Stimulated activated CD4-positive, alpha-beta T cell treated with anti-CD3 and anti-CD28 coated beads, TNF-alpha, amount 100 ng/mL, for 48 hours (primary cell): ENCODE measurements at places on chromosomes 3 and 15.

GRCh38 chr15:84969257-84969656 lies 12.4 kb upstream of the PDE8A start:
- DNase-seq: no peak

DNA sequence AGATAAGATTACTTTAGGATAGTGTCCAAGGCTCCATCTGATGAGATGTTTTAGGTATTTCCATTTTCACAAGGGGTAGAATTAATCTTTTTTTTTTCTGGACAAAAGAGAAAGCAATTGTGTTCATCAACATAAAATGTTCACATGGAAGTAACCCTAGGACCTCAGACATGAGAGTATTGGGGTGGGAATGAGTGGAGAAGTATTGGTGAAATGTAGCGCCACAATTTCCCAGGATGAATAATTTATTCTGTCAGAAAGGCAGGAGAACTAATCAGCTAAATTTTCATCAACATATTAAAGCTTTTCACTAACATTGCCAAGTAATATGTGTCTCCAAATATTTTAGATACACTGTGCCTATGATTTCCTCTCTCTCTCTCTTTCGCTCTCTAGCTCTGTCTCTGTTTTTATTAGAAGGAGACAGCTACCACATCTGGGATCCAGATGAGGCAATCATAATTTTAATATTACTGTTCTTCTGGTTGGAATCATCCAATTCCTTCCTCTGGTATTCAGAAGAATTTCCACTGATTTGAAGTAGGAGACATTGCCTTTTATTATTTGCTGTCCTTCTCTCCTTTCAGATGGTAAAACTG lies 21.6 kb upstream of the ZNF280D start:
- no peak for DNase-seq

DNA sequence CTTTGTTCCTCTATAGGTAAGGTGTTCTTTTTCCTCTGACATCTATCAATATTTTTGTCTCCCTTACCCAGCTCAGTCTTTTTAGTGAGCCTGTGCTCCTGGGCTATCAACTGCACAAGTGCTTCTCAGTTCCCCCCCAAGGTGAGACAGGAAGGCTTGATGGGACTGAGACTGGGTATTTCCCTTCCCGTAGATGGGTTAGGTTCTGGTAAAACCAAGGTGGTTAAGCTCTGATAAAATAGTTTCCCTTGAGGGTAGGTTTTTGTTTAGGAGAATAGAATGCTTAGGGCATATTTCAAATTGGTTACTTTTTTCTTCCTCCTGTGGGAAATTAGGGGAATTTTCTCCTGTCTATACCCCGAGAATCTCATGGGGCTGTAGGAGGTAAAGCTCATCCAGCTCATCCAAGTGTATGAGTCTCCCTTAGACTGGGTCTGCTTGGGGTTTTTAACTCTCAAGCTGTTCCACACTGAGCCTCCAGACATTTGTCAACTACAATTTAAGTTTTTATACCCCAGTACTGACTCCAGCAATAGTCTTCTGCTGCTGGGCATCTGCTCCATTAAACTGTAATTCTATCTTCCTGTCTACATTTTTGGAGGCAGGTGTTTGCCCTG lies 44.9 kb downstream of the OXSR1 start:
- no peak for DNase-seq

- no peak for DNase-seq
Observed at GRCh38 chr3:172305552-172305951, 142.7 kb downstream of the GHSR start.

DNA sequence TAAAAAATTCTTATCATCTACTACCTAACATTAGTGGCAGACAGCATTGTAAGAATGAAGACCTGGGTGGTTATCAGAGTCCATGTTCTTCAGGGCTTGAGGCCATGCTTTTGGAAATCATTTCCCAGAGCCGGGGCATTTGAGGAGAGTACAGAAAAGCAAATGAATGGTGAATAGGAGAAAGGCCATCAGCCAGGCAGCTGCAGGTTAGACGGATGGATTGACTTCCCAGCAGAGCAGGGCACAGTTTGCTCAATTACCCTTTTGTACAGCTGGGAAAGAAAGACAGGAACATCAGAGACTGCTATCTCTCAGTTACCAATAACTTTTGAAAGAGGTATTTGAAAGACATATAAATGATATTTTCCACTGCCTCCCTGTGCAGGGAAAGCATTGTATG lies 135.6 kb downstream of the ALCAM start:
- DNase-seq: no peak

- no peak for DNase-seq
Observed at GRCh38 chr3:190097025-190097424, 23.7 kb downstream of the P3H2 start.

DNA sequence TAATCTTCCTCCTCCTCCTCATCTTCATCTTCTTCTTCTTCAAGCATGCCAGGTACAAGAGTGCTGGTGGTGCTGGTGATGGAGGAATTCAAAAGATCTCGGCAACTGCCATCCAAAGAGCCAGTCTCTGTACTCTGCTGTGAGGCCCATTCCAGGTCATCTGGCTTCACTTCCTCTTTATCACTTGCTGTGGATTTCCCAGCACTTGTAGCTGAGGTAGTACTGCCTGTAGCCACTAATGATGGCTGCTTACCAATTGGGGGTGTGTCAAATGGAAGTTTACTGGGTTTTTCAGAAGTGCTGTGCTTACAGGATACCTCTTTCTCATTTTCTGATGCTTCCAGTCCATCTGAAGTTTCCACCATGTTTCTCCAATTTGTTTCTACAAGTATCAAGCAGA lies 28.8 kb upstream of the SHC4 start:
- DNase-seq: no peak

GRCh38 chr3:71180524-71180923 lies 403.0 kb downstream of the FOXP1 start:
- no peak for DNase-seq

DNA sequence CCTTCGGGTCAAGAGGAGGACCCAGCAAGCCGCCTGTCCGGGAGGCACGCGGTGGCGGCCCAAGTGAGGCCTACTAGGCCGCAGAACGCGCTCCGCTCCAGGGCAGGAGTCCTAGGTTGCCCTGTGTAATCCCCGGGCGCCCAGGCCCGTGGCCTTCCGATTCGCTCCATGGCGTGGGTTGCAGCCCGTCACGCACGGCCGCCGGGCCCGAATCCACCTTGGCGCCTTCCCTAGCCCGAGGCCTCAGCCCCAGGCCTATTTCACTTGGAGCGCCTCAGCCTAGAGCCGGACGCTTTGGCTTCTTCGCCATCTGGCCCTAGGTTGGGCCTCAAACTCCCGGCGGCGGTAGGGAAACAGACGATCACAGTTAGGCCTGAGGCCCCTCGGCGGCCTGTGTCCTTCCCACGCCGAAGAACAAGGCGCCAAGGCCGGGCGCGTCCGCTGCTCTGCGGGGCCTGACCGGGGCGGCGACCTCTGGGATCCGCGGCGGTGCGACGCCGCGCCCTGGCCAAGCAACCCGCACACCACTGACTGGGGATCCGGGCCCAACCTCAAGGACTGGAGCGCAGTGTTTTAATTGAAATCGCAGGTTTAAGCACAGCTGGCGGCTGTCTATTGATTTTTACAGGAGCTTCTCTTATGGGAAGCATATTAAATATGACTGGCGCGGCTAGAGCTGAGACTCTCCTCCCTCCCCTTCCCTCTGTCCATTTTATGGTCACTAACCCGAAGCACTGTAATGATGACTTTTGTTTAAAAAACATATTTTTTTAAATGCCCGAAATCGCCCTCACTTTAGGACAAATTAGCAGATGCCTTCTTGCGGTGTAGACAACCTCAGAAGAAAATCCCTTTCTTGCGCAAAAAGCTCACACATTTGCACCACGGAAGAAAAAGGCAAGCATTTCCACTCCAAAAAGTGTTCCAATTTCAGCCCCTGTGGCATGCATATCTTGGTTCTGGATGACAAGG lies 3.8 kb upstream of the FEZF2 start:
- DNase-seq: no peak

GRCh38 chr3:44960387-44961026 lies 15.5 kb downstream of the ZDHHC3 start:
- DNase-seq: no peak

GRCh38 chr3:191327526-191327925 lies 1.7 kb upstream of the CCDC50 start:
- no peak for DNase-seq

- DNase-seq: no peak
Observed at GRCh38 chr15:70815604-70816003, 38.4 kb downstream of the LARP6 start.

DNA sequence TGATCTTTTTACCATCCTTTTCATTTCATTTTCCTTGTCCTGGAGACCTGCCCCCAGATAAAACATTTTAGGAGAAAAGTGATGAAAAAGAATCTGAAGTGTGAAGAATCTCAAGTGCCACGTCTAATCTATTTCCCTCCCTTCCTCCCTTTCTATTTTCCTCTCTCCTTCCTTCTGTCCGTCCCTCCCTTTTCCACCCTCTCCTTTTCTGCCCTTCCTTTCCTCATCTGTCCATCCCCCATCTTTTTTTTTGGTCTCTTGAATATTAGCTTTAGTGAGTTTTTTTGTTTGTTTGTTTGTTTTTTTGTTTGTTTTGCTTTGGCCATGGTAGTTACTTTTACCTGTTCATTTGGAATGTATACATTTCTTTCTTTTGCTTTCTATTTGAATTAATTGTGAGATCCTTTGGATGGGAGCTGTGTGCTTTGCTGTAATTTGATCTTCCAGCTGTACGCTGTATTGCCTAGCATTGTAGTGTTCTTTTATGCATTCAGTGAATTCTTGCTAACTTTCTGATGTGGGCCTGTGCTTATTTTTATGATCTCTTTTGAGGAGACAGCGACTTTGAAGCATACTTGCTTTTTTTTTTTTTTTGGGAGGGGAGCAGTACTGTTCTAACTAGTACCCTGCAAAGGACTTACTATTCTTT lies 19.2 kb downstream of the CDIN1 start:
- DNase-seq: no peak

DNA sequence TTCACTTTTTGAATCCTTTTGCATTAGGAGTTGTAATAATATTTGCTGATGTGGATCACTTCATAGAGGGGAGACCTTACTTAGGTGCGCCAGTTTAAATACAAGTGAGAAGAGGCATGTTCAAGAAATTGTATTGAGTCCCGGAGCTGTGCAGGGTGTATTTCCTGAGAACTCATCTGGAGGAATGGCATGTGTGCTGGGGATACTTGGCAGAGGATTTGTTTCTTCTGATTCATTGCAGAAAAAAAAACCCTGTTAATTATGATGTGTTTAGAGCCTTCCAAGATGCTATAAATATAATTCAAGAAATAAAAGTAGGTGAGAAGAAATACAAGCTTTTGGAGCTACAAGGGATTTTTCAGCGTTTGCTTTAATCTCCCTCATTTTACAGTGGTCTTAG lies 97.6 kb downstream of the TPRG1 start:
- no peak for DNase-seq

GRCh38 chr15:51139091-51139490 lies 44.4 kb upstream of the TNFAIP8L3 start:
- DNase-seq: no peak

DNA sequence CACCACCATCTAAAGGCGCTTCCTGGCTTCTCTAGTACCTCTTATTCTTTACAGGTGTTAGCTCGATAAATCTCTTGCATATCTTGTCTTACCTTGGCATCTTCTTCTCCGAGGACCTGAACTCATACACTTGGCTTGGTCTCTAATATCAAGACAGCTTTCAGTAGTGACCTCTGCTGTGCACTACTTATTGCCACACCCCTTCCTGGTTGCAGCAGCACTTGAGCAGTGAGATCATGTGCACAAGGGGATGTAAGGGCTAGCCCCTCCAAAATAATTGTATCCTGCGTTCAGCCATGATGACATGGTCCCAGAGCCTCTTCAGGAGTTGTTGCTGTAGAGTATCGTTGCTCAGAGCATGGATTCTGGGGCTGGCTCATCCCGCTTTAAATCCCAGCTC lies 1.3 kb upstream of the PLA1A start:
- no peak for DNase-seq

DNA sequence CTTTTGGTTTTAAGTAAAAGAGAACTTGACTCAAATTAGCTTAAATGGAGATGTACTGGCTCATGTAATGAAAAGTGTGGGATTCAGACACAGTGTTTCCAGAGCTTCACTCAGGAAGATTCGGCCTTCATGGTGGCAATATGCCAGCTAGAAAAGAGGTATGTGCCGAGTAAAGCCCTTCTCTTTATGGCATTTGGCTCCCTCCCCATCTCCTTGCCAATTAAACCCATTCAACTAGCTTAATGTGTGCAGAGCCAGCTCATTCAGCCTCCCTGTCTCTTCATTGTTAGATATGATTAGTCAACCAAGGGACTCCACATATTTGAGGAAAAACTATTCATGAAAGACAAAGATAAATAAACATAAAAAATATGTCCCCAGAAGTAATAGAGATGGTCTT lies 15.0 kb upstream of the TRANK1 start:
- no peak for DNase-seq

GRCh38 chr3:98561727-98562521 lies 30.1 kb downstream of the GPR15 start:
- no peak for DNase-seq

GRCh38 chr3:76930712-76931111 lies 109.2 kb upstream of the ROBO2 start:
- no peak for DNase-seq

DNA sequence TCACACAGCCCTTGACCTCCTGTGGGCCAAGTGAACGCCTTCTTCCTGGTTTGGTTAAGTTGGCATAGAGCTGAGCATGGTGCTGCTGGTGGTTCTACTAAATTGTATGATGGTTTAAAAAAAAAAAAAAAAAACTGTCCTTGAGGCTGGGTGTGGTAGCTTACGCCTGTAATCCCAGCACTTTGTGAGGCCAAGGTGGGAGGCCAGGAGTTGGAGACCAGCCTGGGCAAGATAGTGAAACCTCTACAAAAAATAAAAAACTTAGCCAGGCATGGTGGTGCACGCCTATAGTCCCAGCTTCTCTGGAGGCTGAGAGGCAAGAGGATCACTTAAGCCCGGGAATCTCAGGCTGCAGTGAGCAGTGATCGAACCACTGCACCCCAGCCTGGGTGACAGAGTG lies 58.9 kb upstream of the FLNB start:
- DNase-seq: no peak

DNA sequence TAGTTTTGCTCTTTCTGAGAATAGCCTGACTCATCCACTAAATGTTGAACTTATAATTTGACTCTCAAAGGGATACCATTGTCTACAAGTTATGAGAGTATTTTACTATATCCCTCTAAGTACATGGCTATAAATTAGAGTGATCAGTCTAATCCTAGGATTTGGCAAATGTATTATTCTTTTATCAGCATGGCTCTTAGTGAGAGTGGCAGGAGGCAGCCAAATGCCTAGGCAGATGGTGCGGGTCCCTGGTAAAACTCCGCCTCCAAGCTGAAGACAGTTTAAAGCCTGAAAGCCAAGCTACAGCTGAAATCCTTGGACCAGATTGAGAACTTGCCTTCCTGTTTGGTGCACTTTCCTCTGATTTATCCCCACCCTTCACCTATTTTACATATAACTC lies 631.8 kb downstream of the SQOR start:
- no peak for DNase-seq

GRCh38 chr3:148054999-148055398 lies 642.7 kb upstream of the AGTR1 start:
- DNase-seq: no peak

GRCh38 chr3:127288921-127289705 lies 1.3 kb upstream of the PRR20G start:
- DNase-seq: no peak
